ENCODE measurements at places on chromosomes 6 and 20.
A peak's percentile ranks its signal among the peaks of the same experiment; 100 is the strongest.

DNA sequence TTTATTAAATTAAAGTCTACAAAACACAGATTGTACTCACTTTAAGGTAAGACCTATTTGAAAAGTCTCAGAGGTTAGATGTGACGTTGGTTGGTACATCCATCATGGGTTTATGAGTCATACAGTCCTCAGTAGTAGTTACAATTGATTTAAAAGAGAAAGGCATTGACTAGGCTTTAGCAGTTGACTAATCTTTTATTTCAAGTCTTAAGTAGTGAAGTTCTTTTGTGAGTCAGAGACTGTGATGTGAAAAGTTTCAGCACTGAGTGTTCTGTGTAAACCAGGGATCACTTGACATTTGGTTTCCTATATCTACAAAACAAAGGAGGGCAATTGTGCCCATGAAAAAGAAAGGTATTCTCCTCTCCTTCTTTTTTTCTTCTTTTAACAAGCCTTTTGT is 221.3 kb downstream of the GRIK2 start:
- no peak for DNase-seq

GRCh38 chr20:38833857-38834164 is 28.3 kb downstream of the PPP1R16B start:
- DNase-seq = no peak

DNA sequence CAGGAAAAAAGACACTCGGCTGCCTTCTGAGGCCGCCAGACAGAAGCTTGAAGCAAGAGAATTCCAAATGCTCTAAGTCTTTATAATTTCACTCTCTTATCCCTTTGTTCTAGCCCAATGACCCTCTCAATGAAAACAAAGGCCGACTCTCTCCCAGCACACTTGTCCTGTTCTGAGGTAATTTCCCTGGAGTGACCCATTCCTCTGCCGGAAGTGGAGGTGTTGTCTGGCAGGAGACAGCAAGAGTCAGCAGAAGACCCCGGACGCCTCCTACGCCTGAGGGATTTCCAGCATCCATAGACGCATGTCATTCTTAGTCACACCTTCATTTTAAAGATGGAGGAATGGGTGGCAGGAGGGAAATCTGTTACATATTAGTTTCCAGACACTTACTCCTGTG is 110.3 kb downstream of the SOD2 start:
- no peak for DNase-seq

GRCh38 chr20:49661560-49662329 is 51.9 kb downstream of the B4GALT5 start:
- DNase-seq = no peak

GRCh38 chr6:118750143-118750542 is 98.8 kb upstream of the CEP85L start:
- DNase-seq = no peak

DNA sequence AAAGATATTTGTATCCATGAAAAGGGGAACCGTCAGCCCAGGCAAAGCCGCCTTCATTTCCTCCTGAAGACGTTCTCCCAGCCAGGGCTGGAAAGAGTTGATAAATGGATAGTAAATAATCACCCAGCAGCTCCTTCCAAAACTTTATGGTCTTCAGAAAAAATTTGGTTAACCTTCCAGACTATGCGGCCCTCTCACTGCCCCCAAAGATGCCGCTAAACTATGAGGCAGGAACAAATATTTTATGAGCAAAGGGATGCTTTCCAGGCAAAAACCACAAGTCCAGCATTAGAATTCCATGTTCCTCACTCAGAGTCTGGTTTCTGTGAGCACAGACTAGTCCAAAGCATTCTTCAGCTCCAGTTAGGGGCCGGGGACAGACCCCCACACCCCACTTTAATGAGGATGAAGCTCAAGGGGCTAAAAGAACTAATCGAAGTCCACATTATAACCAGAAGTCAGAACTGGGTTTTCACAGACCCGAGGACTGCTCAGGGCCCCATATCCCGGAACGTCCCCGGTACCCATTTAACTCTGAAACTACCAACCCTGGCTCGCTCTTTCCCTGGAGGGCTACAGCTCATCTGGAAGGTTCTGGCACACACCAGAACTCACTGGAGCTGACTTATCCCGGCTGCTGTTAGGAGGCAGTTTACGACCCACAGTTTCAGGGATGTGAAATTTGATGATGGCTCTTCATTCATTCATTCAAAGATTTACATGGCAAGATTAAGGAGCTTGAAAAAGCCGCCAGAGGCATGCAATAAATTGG is 29.4 kb downstream of the BMP7 start:
- no peak for DNase-seq

DNA sequence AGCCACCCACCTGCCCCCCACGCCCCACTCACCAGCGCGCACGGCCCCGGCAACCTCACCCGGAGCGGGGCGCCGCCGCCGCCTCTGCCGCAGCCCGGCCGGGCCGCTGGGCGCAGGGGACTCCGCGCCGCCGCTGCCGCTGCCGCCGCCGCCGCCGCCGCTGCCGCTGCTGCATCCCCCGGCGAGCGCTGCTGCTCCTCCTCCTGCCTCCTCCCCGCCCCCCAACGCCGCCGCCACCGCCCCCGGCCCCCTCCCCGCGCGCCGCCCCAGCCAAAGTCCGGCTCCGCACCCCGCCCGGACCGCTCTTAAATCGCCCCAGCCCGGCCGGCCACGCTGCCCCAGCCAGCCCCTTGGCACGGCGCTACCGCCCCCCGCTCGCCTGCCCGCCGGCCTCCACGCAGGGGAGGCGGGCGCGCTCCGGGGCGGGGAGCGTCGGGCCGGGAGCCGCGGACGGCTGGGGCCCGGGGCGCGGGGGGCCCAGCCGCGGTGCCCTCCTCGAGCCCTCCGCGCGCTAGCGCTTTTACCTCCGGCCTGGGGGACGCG is at the start of gene SULF2:
SULF2 (minus strand) TSS at position 171 of the 543 bp plus-strand sequence. CDS start 28,118 bp downstream, outside the sequence.
- no peak for DNase-seq

GRCh38 chr6:37524025-37524969 is 24.6 kb upstream of the CCDC167 start:
- peak; percentile 39 for DNase-seq

- no peak for DNase-seq
These were observed 48.6 kb upstream of the THBS2 start for GRCh38 chr6:169302255-169302654.

DNA sequence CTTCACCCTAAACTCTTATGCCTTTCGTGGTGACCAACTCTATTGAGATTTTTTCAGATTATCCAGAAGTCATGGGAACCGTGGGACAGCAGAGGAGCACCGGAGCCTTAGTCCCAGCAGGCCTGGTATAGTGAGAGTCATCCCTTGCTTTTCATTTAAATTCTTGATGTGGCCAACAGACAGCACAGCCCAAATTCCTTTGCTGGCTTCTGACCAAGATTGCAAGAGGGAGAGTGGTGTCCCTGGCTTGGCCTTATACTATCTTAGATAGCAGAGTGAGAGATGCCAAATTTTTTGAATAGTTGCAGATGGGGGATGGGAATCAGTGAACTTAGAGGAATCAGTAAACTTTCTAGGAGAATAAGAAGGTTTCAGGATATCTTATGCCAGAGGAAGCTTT is 7.8 kb downstream of the STX11 start:
- peak; percentile 67 for DNase-seq

GRCh38 chr6:167917551-167918154 is 79.8 kb upstream of the KIF25 start:
- no peak for DNase-seq

- DNase-seq = peak; percentile 20
These were observed 74.1 kb upstream of the PAK5 start for GRCh38 chr20:9912858-9913434.

DNA sequence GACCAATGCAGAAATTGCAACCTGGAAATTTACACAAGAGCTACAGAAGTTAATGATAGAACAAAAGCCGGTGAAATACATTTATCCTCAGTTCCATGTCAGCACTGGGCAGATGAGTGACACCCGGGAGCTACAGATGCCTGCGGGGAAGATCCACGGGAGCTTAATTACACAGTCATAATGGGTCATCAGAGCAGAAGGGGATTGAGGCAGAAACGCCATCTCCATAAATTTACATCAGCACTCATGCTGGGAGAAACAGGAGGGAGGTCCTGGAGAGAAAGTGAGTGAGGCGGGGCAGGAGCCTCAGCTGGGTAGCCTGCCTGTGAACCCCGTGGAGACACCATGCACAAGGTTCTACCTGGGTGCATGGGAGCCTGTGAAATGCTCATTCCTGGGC is 37.6 kb upstream of the CST7 start:
- no peak for DNase-seq

- no peak for DNase-seq
These were observed 117.7 kb upstream of the GGTLC1 start for GRCh38 chr20:24106150-24106800.

- DNase-seq = no peak
These were observed 12.8 kb upstream of the HLA-F start for GRCh38 chr6:29710281-29710941.

DNA sequence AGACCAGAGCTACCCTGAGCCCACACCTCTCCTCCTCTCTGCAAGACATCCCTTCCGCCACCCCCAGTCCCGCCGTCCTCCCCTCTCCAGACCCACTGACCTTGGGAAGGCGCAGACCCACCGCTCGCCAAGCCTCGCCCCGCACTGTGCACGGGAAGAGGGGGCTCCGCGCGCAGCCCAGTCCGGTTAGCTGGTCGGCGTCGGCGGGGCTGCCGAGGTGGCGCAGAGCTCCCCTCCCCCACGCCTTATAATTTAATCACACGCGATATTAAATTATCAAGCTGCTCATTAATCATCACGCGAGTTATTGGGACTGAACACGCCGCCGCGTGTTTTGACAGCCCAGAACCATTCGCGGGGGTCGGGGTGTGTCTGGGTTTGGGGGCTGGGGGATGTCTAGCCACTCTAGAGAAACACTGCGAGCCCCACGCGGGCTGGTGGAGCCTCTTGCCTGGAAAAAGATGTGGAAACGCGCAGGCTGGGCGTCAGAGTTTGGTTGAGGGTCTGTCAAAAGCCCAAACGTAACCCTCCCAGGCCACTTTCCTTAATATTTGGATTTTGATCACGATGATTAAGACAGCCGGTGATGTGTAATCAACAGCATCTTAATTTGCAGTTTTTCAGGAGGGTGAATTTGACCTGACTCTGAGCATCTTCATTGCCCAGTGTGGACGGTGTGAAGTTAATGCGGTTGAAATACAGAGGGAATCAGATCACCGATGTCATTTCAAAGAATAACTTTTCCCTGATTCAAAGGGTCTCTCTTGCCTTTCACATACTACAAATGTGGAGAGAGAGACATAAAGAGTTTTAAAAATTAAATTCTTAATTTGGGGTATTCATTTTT is at the start of gene LINC00237:
LINC00237 (minus strand) TSS at position 188 of the 847 bp plus-strand sequence.
- no peak for DNase-seq

GRCh38 chr6:143701349-143702234 is 23.8 kb downstream of the PHACTR2 start:
- no peak for DNase-seq

GRCh38 chr6:7568021-7568420 is 22.0 kb upstream of the SNRNP48 start:
- DNase-seq = no peak

- no peak for DNase-seq
These were observed 2.6 kb upstream of the ANKRD6 start for GRCh38 chr6:89430201-89430962.

- DNase-seq = no peak
These were observed 995 bp upstream of the GSTA4 start for GRCh38 chr6:52995913-52996645.

- no peak for DNase-seq
These were observed 104.9 kb downstream of the PLEKHG1 start for GRCh38 chr6:150704447-150705192.

DNA sequence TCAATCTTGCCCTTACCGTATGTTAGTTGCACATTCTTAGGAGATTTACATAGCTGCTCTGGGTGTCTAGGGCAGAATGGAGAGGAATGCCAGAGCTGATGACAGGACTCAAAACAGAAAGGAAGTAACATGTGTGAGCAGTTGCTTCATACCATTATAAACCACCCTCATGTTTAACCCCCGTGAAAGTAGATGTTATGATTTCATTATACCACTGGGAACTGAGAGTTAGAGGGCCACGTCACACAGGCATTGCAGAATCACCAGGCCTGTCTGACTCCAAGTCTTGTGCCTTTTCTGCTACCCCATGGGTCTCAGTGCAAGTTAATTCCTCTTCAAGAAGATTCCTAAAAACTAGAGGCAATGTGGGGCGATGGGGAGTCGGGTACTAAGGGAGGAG is 23.5 kb upstream of the SIM1 start:
- no peak for DNase-seq

DNA sequence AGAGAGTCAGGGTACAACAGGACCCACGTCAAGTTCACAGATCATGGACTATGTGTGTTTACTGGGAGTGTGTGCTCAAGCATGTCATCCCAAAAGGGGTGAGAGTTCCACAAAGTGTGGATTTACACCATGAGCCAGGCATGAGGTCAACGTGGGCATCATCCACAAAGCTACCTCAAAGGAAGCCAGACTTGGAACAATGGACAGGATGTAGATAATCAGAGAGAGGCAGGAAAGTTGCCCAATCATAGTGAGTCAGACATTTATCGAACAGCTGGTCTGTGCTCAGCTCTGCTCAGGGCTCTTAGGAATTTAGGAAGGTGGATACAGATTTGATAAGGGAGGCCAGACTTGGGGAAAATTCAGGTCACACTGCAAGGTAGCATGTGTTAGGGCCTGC is 317.2 kb upstream of the CDYL start:
- peak; percentile 56 for DNase-seq

- DNase-seq = no peak
These were observed 399.1 kb upstream of the NOX3 start for GRCh38 chr6:155854787-155855186.

DNA sequence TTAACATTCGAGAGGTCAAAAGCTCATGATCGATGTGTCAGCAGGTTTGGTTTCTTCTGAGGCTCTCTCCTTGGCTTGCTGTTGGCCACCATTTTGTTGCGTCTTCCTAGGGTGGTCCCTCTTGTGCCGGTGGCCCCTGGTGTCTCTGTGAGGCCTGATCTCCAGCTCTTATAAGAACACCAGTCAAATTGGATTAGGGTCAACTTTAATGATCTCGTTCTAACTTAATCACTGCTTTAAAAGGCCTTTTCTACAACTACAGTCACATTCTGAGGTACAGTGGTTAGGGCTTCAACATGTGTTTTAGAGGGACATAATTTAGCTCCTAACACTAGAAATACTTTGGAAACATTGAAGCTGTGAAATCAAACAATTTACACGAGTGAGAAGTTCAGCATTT is 240.8 kb upstream of the KCNQ5 start:
- no peak for DNase-seq

DNA sequence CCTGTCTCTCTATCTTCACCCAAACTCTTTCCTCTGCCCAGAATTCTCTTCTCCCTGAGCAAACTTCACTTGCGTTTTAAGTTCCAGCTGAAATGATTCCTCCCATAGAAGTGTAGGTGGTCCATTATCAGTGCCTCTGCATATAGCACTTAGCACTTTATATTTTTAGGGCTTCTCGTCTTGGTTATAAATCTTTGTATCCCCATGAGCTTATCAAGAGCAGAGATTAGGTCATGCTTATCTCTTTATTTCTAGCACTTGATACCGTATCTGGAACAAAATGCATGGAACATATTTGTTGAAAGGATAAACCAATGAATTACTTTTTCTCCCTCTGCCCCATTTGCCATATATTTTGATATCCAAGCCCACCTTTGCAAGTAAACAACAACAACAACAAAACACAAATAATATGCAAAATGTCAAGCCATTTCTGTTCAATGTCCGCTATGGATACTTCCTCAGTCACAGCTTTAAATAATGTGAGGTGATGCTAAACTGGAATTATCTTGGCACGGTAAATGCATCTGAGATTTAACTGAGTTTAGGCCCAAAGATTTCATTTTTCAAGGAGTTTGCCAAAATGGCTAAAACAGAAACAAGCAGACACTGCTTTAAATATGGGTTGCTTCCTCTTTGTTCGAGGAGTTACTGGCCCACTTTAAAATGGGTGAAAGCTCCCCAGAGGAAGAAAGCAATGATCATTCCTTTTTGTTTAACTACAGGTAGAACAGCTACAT is 106.2 kb upstream of the STMND1 start:
- DNase-seq = no peak

All from HTR-8/SVneo (cell line).